ENCODE measurements at places on chromosomes 2 and 18.

- no peak for DNase-seq
Measured at GRCh38 chr18:58398648-58399398, 230.1 kb downstream of the ALPK2 start.

- peak; percentile 69 for DNase-seq
Measured at GRCh38 chr2:170409164-170409535, 231.2 kb downstream of the MYO3B start.

- no peak for DNase-seq
Measured at GRCh38 chr2:120869036-120869729, 133.5 kb downstream of the GLI2 start.

- DNase-seq = peak; percentile 66
Measured at GRCh38 chr2:196750977-196751631, 48.4 kb downstream of the GTF3C3 start.

DNA sequence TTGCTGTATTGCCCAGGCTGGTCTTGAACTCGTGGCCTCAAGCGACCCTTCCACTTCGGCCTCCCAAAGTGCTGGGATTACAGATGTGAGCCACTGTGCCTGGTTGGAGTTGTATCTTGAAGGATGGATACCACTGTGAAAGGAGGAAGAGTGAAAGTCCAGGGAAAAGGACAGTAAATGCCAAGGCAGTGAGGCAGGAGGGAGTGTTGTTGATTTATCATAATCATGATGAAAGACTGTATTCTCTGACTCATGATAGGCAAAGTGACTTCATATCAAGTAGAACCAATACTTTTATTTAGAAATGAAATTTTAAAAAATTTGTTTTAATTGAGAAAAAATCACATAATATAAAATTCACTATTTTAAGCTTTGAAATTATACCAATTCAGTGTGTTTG lies 162.3 kb downstream of the ARHGAP28 start:
- DNase-seq = no peak

DNA sequence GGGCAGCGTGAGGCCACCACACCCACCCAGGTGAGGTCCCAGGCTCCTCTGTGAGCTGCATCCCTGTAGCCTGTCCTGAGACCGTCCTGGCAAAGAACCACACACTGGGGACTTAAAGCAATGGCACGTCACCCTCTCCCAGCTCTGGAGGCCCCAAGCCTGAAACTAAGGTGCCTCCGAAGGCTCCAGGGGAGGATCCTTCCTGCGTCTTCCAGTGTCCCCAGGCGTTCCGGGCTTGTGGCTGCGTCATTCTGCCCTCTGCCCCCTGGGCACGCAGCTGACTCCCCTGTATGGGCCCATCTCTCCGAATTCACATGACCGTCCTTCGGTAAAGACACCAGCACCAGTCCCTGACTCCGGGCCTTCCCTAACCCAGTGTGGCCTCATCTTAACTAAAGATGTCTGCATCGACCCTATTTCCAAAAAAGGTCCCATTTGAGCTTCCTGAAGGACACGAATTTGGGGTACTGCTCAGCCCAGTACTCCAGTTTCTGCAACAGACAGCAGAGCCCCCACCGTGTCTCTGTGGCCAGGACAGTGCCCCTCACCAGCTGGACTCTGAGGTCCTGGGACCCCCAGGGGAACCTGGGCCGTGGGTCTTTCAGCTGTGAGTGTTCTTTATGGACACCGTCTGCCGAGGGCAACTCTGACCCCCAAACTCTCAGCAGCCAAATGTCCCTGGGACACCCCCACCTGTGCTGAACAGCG lies 75.2 kb upstream of the CTDP1 start:
- no peak for DNase-seq

GRCh38 chr2:171521361-171522051 lies 768 bp upstream of the CYBRD1 start:
- no peak for DNase-seq

DNA sequence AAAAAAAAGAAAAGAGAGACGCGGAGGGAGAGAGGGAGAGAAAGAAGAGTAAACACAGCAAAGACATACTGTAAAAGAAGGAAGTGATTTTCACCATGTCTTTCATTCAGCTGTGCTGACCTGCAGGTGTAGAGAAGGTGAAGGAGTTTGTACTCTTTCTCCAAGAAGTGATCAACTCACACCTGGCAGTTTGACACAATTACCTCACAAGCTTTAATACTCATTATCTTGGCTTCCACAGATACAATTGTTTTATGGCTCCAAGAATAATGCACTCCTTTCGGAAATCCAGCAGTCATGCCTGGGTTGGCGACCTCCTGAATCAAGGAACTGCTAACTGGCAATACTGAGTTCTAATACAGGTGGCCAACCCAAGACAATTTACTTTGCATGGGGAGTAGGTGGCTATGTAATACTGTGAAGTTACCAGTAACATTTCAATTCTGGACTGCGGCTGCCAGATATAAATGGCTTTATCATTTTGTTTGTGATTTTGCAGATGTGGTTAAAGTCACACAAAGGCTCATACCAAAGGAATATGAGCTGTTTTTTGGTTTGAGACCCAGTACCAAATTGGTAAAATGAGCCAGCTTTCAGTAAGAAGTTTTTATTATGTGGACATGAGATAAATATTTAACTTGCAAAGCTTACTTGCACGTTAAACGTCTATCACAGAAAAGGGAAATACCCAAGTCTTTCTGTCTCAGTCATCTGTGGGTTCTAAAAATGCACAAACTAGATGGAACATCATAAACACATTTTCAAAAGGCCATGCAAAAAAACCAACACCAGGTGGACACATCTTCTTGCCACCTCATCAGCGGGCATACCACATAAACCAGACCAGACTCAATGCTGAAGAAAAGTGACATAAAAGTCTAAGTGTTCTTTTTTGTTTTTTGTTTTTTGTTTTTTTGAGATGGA lies 69.3 kb downstream of the NCKAP5 start:
- DNase-seq = no peak

GRCh38 chr2:203972066-203972465 lies 35.5 kb downstream of the ICOS start:
- DNase-seq = no peak

DNA sequence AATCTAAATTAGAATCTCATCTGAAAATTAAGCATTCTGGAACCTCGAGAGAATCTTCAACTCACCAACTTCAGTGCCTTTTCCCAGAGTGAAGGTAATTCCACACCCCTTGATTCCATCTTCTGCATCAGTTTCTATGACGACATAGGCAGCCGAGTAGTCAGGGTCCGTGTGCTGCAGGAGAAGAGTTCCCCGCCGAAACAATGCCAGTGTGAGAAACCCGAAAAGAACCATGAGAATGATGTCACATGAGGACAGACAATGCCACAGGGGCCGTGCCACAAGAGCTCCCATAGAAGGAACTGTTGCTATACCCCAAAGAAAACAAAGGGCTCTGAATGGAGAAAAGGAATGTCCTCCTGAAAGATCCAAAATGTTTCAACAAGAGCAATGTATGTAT lies 6.0 kb downstream of the ENOSF1 start:
- no peak for DNase-seq

DNA sequence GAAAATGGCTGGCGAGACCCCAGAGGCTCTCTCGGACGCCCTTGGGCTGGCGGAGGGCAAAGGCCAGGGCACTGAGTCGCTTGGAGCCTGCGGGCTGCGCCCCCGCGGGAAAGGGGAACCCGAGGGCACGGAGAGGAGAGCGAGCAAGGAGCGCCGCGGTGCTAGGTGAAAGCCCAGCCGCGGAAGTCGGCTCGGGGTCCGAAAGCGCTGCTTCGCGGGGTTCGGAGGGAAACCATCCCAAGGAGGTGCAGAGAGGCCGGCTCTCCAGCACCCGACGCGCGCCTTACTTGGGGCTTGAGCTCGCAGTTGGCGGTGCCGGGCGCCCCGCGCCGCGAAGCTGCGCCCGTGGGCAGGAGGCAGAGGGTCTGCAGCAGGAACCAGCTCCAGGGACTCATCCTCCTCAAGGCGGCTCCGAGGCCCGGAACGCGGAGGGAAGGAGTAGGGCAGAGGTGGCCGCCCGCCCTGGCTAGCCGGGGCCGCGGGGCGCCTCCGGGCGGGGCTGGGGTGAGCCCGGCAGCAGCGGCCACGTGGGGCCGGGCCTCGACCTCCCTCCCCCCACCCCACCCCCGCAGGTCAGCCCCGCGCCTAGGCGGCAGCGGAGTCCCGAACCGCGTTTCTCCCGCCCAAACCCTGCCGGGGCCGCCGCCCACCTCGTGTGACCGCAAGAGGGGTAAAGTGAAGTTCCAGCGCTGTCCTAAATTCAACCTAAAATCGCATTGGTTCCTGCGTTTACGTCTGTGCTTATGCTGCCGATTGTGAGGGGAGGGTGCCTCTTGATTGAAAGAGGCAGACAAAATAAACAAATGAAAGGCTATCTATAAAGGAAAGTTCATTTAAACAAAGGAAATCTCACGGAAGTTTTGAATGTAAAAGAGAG lies at the start of gene TRABD2A:
TSS of gene TRABD2A (minus strand) at position 440 of the 877 bp plus-strand sequence. CDS start at position 395, 45 bp downstream.
- DNase-seq = peak; percentile 56

DNA sequence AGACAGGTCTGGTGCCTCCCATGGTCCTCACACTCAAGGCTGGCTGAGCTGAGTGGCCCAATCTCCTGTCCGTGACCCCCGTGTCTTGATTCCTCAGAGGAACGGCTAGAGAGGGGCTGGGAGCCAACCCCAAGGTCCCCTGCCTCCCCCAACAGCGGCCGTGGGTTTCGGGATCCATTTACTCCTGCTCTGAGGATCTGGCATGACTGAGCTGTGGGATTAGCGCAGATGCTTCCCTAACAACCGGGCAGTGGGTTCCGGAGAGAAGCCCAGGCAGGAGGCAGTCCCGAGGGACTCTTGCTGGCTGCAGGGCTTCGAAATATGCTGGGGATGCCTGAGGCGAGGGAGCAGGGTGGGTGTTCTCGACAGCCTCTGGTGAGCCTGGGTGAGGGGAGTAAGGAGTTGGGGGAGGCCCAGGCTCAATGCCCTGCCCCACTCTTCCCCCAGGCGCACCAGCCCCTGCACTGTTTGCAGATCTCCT lies 18.9 kb downstream of the GPR35 start:
- no peak for DNase-seq

DNA sequence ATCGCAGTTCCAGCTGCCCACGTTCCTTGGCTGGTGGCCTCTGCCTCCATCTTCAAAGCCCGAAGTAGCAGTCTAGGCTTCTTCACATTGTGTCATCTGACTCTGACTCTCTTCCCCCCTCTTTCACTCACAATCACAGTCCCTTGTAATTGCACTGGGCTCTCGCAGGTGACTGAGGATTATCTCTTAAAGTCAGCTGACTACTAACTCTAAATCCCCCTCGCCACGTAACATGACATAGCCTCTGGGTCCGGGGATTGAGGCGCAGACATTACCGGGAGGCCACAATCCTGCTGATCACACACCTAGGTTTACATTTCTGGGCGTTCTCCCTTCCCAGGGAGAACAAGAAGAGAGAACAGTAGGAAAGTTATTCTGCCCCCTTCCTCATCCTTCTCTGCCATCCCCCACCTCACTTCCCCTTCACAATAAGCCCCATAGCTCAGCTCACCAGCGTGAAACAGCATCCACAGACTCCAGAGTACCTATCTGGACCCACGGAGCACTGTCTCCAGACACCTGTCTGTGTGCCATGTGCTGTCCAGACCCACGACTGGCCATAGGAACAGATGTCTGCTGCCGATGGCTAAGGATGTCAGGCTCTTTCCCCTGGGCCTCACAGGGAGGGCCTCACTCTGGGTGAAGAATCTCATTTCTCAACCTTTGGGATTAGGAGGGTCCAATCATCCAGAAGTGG lies 64.3 kb upstream of the FZD7 start:
- no peak for DNase-seq

GRCh38 chr2:191615596-191615995 lies 62.3 kb upstream of the NABP1 start:
- DNase-seq = no peak

GRCh38 chr2:124320051-124320688 lies 295.1 kb downstream of the CNTNAP5 start:
- DNase-seq = no peak

- peak; percentile 24 for DNase-seq
Measured at GRCh38 chr18:63578357-63578958, 8.7 kb upstream of the SERPINB13 start.

- no peak for DNase-seq
Measured at GRCh38 chr2:72023678-72024390, 123.8 kb downstream of the CYP26B1 start.

- no peak for DNase-seq
Measured at GRCh38 chr2:179524809-179525339, 260.2 kb upstream of the SESTD1 start.

- DNase-seq = no peak
Measured at GRCh38 chr18:44046376-44046975, 634.2 kb upstream of the SETBP1 start.

GRCh38 chr2:109457794-109458193 lies 156.0 kb downstream of the SEPTIN10 start:
- no peak for DNase-seq

DNA sequence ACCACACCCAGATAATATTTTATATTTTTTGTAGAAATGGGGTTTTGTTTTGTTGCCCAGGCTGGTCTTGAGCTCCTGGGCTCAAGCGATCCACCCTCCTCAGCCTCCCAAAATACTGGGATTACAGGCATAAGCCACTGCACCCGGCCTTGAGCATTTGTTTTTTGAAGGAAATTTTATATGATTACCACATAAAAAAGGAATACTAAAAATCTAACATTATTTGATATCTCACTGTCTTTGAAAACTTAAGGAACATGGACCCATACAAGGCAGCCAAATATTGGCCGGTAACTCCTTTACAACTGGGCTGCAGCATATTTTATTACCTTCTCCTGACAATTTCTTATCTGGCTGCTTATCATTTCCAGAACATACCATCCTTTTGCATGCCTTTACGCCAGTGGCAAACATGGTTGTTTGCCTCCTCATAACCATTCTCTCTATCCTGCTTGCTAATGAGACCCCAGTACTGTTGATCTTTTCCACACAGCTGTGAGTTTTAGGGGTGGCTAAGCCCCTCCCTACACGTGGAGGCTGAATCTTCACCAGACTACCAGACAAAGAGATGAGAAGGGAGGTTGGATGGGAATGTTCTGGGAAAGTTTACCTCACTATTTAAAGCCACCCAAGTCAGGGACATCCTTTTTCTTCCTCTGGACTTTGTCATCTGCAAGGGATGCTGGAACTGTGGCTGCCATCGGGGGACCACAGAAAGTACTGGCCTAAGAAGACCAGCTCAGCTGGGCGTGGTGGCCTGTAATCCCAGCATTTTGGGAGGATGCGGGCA lies 157.5 kb downstream of the TGIF1 start:
- no peak for DNase-seq

- no peak for DNase-seq
Measured at GRCh38 chr2:105683011-105683492, 61.7 kb upstream of the NCK2 start.

- DNase-seq = no peak
Measured at GRCh38 chr2:41722668-41723369, 325.0 kb upstream of the PKDCC start.

GRCh38 chr2:11831415-11831814 lies 85.0 kb downstream of the LPIN1 start:
- DNase-seq = no peak

- no peak for DNase-seq
Measured at GRCh38 chr2:68831686-68832232, 39.4 kb downstream of the BMP10 start.
